Epithelial cell of proximal tubule (primary cell): ENCODE measurements at places on chromosomes 3 and 15. TPM values are rescaled to one million over a fixed set of nuclear protein-coding genes. Genes with fewer than 3 reads are reported as not detected.

CNTN6 gene
- total RNA-seq, result 0.12 TPM in 1 of 2 replicates, not detected in the other

ZNF860 gene
- 0.29 and 3.2 TPM in 2 replicates for total RNA-seq

MAP1A gene
- total RNA-seq, result 0.72 and 1.7 TPM in 2 replicates

NXPE3 gene
- total RNA-seq, result 8.0 and 11.5 TPM in 2 replicates

DNA sequence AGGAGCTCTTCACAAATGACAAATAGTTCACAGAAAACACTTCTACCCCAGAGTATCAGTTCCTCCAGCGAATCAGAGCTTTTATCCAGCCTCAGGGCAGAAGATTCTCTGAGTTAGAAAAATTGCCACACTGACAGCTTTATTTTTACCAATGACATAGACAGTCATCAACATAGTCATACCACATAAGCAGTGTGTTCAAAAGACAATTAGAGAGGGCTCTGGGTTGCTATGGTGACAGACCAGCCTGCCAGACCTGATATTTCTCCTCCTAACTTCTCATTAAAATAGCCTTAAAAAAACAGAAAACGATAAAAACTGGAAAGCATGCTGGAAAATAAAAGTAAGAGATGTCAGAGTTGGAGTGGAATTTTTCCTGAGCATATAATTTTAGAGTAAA, 45.9 kb upstream of the COL6A5 start:
- DNase-seq, result no peak

- DNase-seq, result no peak
Measured at GRCh38 chr3:47348411-47349154, 32.2 kb upstream of the PTPN23 start.

- DNase-seq, result no peak
Measured at GRCh38 chr15:46773016-46773415, 944.3 kb upstream of the SEMA6D start.

GRCh38 chr15:92981333-92981732, 81.2 kb downstream of the CHD2 start:
- DNase-seq, result no peak

- DNase-seq, result no peak
Measured at GRCh38 chr15:91593067-91593466, 260.4 kb upstream of the SLCO3A1 start.

DNA sequence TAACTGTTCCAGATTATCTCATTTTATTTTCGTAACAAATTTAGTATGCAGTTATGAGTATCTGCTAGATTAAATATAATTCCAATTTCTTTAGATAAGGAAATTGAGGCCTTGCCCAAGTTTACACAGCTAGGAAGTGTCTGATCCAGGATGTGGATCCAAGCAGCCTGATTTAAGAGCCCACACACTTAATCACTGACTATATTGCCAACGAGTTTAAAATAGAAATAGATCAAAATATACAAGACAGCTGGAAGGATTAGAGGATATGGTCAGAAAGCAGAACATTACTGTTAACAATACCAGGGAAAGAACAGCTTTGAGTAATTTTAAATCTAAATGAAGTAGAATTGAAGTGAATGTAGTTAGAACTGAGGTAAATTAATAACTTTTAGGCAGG, 215.2 kb downstream of the C3orf38 start:
- no peak for DNase-seq
